ENCODE measurements at places on chromosomes 1 and 21. TPM values are rescaled to one million over a fixed set of nuclear protein-coding genes. Genes with fewer than 3 reads are reported as not detected.

Gene KIF14
- 12.3 TPM for polyA plus RNA-seq

DNA sequence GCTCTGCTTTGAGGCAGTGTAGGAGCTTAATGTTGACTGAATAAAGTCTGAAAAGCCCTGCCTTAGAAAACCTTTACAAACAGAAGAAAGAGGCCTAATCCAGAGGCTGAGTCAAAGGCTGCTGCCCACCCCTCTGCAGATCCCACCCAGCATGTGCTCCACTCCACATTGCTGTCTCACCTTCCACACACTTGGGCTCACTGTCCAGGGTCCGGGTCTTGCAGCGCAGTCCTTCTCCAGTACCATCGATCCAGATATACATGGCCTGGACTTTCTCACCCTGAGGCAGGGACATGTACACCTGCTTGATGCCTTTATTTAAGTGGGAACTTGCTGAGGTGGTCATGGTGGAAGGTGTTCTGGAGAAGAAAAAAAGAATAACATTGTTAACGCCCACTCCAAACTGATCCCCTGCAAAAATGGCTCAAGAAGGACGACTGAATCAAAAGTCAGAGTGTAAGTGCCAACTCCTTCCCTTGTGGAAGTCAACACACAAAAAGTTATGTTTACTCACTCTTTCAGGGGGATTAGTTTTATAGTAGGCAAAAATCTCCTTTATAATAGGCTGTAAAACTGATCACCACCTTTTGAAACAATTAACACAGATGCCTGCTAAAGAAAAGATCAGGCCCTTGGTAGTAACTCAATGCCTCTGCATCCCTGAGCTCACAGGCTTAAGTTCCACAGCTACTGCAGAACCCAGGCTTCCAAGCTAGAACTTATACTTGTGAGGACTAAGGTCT lies 3.0 kb downstream of the GLUL start:
- DNase-seq, result no peak

Gene SLC45A1
- polyA plus RNA-seq, result 1.8 TPM

DNA sequence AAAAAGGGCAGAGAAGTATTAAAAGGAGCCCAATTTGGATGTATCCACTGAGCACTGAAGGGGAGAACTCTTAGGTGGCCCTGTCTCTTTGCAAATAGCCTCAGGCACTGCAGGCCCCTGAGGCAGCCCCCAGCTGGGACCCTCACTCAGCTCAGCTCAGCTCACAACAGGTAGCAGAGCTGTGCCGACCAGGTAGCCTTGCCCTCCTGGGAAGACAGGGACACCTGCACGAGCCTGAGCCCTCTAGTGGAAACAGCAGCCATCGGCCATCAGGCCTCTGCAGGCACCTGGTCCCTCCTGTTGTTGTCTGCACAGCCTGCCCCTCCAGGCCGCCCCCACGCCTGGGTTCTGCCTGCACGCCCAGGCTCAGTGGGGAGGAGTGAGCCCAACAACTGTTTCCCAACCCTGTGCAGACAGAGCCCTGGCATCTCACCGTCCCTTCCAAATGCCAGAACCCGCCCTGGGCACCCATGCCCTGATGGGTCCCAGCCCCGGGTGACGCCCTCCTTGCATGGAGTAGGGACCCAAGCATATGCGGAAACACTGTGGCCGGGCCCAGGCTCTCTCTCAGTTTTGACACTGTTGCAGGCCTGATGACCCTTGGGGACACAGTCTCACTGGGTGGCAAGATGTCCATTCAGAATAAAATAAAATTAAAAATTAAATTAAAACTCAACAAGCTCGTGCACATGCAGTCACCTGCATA lies 60.0 kb upstream of the AJAP1 start:
- no peak for DNase-seq

DNA sequence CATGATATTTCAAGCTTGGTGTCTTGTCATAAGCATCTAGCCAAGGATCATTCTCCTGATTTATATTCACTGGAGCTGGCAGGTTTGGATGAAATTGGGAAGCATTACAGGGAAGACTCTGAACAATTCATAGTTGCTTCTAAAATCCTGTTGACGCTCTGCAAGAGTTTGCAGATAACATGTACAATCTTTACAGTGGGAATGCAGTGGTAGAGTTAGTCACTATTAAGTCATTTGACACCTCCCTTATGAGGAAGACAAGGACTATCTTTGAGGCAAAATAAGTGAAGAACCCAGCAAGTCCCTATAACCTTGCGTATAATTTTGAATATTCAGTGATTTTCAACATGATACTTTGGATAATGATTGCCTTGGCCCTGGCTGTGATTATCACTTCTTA lies 45.3 kb upstream of the CRB1 start:
- DNase-seq, result no peak
